Liver (tissue), 10 donors: ENCODE measurements at places on chromosomes 3 and 15. TPM values are rescaled to one million over a fixed set of nuclear protein-coding genes. Genes with fewer than 3 reads are reported as not detected.
A peak's percentile ranks its signal among the peaks of the same experiment; 100 is the strongest.

DNA sequence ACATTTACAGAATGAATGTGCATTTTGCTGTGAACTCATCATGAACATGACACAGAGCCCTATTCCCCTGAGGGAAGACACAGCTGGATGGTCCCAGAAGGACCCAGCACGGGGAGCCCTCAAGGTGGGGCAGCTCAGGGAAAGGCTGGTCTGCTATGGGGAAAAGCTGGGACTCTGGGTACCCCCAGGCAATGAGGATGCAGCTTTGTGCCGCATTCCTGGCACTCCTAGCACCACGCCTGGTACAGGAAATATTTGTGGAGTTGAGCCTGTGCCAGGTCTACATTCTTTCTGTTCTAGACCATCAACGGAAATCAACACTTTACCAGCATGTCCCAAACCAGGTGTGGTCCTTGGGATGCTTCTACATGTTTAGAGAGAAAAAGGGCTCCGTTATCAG is 74.0 kb downstream of the SRGAP3 start:
- DNase-seq: no peak

- DNase-seq: no peak
These were observed 4.3 kb downstream of the PCBP4 start for GRCh38 chr3:51962854-51963530.

- no peak for DNase-seq
These were observed 31.1 kb downstream of the PSTPIP1 start for GRCh38 chr15:77025941-77026411.

DNA sequence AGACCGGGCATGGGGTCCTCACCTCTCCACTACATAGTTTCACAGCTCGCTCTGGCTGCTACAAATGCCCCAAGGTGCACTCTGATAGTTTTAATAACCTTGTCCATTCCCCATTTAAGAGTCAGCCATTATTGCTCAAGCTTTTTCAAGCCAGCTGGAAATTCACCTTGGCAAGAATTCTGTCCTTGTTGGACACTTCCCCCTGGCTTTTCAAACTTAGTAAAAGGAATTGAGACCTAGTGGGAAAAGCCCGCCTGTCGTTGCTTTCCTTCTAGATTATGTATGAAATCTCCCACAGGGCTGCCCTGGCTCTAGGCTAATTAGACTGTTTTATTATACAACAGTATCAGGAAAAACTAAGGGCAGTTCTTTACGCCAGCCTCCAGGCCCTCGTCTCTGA is 293.7 kb upstream of the GADL1 start:
- no peak for DNase-seq

DNA sequence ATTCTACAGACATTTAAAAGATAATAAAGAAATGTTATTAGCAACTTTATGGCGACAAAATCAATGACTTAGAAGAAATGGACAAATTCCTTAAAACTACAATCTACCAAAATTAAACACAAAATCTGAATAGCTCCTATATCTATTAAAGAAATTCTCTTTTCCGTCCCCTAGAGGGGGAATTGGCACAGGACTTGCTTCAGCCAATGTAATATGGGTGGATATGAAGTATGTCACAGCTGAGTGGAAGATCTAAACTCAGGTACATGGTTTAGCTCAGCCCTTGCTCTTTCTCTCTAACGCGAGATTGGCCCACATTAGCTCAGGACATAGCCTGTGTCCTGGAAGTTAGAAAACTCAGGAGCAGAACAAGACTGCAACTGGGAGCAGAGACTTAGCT is 79.3 kb downstream of the DNAH12 start:
- no peak for DNase-seq

- DNase-seq: no peak
These were observed 563.5 kb upstream of the CCDC54 start for GRCh38 chr3:106813742-106814141.

Gene TARS3
- 7.8 TPM for total RNA-seq

DNA sequence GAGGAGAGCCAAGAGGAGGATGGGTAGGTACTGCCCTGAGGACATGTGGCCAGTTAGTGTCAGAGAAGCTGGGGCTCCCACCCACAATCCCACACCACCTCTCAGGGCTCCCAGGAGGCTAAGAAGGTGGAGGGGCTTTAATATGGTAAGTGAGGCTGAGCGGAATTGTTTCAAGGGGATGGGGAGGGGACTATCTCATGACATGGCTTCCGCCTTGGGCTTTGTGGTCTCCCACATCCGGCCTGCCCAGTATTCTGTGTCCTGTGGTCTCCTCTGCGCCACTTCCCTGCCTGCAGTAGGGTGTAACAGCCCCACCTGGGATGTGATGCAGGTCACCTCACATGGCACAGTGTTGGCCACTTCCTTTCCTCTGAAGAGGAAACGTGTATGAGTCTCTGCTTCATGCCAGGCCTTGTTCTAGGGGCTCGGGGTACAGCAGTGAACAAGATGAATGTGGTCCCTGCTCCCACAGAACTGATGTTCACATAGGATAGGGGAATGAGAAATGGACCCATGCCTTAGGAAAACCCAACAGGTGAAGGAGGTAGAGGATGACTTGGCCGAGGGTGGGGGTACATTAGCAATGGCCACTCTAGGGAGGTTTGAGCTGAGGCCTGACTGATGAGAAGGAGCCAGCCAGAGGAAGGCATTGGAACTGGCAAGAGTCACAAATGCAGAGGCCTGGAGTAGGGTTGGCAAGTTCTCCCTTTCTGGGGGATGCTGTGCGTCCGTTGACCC is 3.2 kb downstream of the NEIL1 start:
- no peak for DNase-seq

DNA sequence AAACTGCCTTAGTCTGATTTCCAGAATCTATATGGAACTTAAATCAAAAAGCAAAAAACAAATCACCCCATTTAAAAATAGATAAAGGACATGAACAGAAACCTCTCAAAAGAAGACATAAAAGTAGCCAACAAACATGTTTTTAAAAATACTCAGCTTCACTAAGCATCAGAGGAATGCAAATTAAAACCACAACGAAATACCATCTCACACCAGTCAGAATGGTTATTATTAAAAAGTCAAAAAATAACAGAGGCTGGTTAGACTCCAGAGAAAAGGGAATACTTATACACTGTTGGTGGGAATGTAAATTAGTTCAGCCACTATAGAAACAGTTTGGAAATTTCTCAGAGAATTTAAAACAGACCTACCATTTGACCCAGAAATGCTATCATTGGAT is 367.9 kb downstream of the ZIC4 start:
- DNase-seq: no peak

- no peak for DNase-seq
These were observed 1.3 kb downstream of the TSPAN3 start for GRCh38 chr15:77069521-77070121.

GRCh38 chr3:142098964-142099363 is 50.4 kb downstream of the TFDP2 start:
- no peak for DNase-seq

- DNase-seq: no peak
These were observed 143.2 kb upstream of the PLXND1 start for GRCh38 chr3:129749692-129750091.

- DNase-seq: no peak
These were observed 50.8 kb downstream of the CRYBG3 start for GRCh38 chr3:97872525-97873042.

DNA sequence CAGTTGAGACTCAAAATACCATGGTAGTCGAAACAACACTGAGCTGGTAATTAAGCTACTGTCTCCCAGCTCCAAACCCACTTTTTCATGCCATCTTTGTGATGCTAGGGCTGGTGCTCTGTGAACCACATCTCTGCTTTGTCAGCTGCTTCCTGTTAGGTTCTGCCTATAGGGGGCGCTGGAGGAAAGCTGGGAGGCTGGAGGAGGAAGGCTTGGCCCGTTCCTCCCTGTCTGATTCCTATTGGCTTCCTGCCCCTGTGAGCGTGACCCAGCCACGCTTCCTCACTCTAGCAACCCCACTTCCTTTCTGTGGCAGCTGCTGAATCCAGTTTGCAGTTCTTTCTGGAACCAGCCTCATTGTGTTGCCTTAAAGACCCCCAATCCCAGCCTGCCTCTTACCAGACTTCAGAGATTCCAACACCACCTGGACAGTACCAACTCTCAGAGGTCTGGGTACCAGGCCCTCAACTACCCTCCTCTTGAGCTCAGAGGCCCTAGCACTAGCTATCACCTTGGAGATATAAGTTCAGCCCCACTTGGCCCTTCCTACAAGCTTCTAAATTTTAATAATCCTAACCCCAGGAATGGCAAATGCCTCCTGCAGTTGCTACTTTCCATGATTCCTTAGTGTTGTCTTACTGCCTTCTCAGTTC is 120.9 kb downstream of the ERC2 start:
- DNase-seq: peak; percentile 40

Gene GRM7
- 0.08 TPM for total RNA-seq

- DNase-seq: no peak
These were observed 71.9 kb upstream of the MBNL1 start for GRCh38 chr3:152196782-152197181.

- no peak for DNase-seq
These were observed 20.2 kb upstream of the BTLA start for GRCh38 chr3:112519424-112520001.
